Amygdala (tissue), 56 donors: ENCODE measurements at places on chromosomes 3 and 15.

DNA sequence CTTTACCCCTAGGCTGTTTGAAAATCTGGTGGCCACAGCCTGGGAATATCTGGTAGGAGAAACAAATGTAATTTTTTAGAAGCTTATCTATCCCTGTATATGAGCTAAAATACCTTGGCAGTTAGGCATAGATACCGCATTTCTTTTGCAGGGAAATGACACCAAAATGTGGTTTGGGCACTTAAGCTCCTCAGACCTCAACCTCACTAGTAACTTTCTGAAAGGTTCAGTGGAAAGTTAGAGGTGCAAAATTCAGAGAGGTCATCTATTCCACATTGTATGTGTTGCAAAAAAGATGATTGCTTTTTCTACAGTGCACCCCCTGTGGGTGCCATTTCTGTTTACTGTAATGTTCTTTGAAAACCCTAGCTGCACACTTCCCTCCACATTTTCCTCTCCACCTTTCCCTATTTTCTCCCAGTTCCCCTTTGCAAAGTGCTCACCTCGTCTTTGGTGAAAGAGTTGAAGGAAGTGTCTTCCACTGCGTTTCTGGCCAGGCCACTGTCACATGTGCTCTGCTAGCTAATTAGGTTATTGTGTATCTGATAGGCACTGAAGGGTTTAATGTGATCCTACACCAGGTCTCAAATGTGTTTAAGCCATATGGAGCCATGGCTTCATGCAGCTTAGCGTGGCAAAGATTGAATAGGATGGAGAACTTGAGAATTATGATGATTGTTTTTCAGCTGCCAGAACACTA lies 1.3 kb downstream of the SACM1L start:
- DNase-seq = no peak

DNA sequence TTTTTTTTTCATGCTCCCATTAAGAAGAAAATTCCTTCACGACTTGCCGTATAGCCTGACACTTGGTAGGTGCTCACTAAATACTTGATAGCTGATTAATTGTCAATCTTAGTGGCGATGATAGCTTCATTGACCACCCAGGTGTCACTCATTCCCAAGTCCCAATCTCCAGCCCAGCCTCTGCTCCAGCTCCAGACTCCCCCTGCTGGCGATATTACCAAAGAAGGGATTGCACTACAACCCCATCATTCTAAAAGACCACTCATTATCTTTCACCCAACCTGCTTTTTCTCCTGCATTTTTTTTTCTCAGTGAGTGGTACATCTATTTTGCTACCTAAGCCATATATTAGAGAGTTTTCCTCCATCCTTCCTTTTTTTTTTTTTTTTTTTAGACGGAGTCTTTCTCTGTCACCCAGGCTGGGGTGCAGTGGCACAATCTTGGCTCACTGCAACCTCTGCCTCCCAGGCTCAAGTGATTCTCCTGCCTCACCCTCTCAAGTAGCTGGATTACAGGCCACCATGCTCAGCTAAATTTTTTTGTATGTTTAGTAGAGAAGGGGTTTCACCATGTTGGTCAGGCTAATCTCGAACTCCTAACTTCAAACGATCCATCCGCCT lies 19.5 kb upstream of the COMMD2 start:
- DNase-seq = no peak

- no peak for DNase-seq
Measured at GRCh38 chr3:39491733-39492350, 24.4 kb downstream of the MOBP start.

DNA sequence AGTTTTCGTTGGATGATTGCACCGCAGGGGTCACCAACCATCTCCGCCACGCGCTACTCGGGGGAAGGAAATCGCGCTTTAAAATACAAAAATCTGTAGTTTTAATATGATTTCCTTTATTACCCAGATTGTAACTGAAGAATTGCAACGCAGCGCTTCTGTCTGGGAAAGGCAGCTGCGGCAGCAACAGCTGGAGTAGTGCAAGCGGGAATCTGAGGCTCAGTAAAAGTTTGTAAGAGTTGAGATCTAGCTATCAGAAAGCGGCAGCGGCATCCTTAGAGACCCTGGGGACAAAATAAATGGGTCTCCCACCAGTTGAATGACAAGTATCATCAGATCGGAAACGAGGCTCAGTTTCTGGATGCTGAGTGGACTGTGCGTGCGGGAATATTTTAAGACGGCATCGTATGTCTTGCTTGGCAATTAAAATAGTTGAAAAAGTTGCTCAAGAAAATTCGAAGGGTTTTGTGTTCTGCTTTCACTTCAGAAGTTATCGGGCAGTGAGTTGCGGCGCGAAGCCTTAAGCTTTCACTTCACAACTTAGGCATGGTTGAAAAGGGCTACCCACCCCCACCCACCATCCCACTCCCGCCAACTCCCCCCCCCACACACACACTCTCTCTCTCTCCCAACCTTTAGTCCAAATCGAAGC lies 2.7 kb downstream of the MECOM start:
- no peak for DNase-seq

- no peak for DNase-seq
Measured at GRCh38 chr3:35522450-35522849, 116.9 kb upstream of the ARPP21 start.

GRCh38 chr3:45580112-45580765 lies 14.3 kb upstream of the LIMD1 start:
- DNase-seq = no peak

DNA sequence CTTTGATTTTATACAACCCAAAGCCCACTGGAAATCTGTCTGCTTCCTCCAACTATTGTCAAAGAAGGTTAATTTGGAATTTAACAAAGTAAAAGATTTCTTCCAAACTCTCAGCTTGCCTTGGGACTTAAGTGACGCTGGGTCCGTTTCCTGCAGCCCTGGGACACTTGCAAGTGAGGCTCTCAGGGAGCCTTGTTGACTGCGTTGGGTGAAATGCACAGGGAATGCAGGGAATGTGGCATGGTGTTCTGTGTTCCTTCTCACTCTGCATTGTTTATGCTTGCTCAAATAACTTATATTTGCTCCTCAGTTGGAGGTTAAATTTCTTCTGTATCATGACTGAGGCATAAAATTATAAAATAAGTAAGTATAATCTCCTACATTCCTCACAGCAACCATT lies 60.9 kb upstream of the TJP1 start:
- no peak for DNase-seq

DNA sequence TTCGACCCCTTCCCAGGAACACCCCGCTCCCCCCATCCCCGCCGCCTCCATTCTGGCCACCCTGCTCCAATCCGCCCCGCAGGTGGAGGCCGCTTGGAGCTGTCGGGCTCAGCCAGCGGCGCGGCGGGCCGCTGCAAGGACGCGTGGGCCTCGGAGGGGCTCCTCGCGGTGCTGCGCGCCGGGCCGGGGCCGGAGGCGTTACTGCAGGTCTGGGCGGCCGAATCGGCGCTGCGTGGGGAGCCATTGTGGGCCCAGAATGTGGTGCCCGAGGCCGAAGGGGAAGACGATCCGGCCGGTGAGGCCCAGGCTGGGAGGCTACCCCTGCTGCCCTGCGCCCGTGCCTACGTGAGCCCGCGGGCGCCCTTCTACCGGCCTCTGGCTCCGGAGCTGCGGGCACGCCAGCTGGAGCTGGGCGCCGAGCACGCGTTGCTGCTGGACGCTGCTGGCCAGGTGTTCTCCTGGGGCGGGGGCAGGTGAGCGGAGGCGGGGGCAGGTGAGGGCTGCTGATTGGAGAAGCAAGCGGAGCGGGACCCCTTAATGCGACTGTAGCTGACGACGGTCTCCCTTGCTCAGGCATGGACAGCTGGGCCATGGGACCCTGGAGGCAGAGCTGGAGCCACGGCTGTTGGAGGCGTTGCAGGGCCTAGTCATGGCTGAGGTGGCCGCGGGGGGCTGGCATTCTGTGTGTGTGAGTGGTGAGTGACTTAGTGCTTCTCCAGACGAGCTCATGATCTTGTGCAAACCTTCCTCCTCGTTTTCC lies 2.5 kb downstream of the RCCD1 start:
- DNase-seq = no peak

- DNase-seq = peak; percentile 64
Measured at GRCh38 chr3:82133070-82133606, 371.7 kb upstream of the GBE1 start.

DNA sequence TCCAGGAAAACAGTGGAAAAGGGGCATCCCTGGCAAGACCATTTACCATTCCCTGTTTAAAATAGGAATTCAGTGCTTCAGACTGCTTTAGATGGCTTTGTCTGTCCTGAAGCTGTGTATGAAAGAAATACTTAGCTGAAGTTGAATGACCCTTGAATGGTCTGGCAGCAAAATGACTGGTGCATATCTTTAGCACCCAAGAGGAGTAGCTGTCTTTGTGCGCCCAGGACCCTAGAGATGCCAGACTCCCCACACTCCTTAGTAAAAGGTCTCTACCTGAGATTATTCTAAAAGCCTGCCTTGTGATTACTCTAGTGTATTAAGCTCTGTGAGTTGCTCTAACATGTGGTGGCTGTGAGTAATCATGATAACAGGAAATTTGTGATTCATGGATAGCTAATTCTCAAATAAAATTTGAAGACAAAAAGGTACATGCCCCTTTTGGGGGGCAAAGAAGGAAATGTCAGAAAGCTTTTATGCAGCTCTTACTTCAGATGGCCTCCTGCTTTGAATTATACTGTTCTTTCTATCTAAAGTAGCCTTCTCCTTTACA lies 3.2 kb downstream of the MAPKBP1 start:
- DNase-seq = no peak

GRCh38 chr3:61443886-61444285 lies 117.5 kb upstream of the PTPRG start:
- no peak for DNase-seq

GRCh38 chr3:188656196-188656982 lies 502.4 kb downstream of the LPP start:
- DNase-seq = no peak

GRCh38 chr3:54756330-54756731 lies 171.5 kb downstream of the LRTM1 start:
- DNase-seq = no peak

- DNase-seq = no peak
Measured at GRCh38 chr3:10380906-10381305, 60.0 kb upstream of the SEC13 start.

GRCh38 chr3:47228088-47228487 lies 54.5 kb downstream of the KIF9 start:
- DNase-seq = no peak

- DNase-seq = no peak
Measured at GRCh38 chr3:187198490-187198889, 1.2 kb downstream of the RTP1 start.

GRCh38 chr15:41799488-41799805 lies 25.2 kb downstream of the MAPKBP1 start:
- no peak for DNase-seq

GRCh38 chr3:76352511-76353284 lies 567.3 kb upstream of the ZNF717 start:
- no peak for DNase-seq

DNA sequence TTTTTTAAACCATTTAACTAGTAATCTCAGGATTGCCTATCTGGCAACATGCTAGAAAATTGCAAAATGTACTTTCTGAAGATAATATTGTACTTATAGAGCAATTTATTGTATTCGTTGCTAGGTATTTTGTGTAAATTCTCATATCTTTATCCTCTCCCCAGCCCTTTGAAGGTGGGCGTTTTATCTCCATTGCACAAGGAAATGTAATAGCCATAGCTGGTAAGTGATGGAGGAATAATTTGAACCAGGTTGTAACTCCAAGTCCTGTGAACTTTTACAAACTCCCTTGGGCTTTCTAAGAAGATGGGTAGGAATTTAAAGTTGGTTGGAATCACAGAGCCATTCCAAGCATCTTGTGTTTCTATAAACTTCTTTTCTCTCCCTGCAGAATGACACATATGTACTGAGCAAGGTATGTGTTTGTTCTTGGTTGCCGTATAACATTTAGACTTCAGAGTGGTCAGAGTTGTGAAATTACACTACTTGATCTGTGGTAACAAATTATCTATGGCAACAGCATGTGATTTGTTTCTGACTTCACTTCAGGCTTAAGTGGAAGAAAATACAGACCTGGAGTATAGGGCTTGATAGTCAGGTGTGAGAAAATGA lies 170.9 kb downstream of the AKAP13 start:
- no peak for DNase-seq

DNA sequence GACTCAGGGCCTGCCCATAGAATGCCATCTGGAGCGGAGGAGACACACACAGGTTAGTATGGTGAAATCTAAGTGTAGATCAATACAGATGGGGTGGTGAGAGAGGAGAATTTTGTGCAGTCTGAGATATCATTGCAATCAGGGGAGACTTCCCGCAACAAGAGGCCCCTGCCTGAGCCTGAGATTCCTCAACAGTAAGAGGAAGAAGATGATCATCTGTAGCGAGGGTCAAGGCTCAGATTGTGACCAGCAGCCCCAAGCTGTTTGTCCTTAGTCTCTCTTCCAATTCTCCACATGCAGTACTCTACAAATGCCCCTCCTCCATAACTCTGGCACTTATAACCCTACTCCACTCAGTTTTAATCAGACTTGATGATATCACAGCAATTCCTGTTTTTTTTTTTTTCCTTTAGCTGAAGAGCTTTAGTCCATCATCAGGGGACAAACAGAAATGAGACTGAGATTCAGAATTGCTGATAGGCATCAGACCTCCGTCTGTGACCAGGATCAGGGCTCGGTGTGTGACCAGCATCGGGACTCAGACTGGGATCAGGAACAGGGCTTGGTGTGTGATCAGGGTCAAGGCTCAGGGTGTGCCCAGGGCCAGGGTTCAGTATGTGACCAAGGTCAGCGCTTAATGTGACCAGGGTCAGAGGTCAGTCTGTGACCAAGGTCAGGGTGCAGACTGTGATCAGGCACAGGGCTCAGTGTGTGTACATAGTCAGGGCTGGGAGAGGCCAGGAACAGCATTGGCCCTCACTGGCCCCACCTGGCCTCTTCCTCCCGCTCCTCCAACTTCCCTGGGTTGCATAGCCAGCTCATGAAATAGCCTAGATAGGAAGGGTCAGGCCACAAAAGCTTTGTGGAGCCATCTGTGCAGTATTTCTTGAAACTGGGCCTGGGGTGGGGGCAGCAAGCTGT lies 14.1 kb downstream of the LOXL1 start:
- no peak for DNase-seq

GRCh38 chr3:48446425-48447193 lies at the start of gene ATRIP:
Gene ATRIP (plus strand): TSS chr3:48446737. CDS start chr3:48446846, 109 bp downstream.
- peak; percentile 89 for DNase-seq

DNA sequence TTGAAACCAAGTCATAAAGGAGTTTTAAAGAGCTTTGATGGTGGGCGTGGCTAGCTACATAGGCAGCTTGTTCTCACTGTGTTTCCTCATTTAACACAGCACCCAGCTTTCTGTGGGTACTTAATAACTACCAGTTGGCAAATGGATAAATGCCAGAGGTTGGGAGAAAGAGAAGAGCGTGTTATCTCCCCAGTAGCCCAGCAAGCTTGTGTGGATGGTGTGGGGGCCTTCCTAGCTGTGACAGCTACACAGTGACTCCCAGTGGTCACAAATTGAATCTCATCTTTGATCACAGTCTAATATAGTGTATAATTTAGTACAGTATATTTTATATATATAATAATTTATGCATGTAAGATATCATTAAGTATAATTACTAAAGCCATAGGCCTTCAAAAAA lies 984.1 kb downstream of the EPHA3 start:
- DNase-seq = no peak

DNA sequence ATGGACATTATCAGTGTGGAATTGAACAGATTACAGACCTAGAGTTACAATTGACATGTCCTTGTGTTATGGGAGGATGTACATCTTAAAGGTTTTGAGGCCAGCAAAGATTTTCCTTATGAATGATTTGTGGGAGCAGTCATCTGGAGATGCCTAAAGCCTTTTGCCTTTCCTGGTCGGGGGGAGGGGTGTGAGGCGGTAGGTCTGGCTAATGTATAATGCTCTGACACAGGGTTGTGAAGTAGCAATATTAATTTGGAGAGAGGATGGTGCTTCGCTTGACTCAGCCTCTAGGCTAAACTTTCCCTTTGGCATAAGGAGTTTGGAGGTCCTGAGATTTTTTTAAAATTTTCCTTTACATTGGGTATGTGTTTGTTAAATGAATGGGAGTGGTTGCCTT lies 23.3 kb downstream of the FBXO22 start:
- DNase-seq = no peak
